Suppressor macrophage (primary cell): ENCODE measurements at places on chromosomes 3 and 15.
A peak's percentile ranks its signal among the peaks of the same experiment; 100 is the strongest.

DNA sequence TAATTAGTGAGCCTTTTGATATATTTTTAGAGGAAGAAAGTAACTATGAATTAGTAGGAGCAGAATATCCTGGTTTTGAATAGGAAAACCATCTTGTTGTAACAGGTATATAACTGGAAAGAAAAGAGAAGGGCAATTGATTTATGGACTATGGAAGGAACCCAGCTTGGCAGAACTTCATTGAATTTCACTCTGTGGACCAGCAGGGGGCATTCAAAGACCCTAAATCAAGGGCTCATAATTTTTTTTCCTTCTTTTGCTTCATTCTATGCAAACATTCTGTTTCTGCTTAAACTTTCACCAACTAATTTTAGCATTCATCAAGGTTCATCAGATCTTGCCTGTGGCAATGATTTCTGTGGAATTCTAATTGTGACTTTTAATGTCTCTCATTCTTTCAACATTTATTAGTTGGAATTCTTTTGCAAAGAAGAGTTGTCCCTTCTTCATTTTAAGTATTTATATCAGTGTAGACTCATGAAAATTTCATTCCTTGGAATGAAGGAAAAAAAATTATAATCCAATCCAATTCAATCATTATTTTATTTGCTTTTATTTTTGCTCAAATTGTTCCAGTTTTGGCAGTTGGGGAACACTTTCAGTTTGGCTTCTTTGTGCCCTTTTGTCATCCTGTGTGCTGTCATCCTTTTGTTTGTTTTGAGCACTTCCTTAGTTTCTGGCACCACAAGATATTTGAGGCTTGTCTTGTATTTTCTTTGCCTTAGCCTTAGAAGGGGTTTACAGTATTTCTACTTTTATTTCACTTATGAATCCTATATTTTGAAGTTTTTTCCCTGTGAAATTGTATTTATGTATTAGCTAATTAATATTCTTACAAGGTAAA, 30.4 kb downstream of the NXPE3 start:
- DNase-seq: peak; percentile 57

DNA sequence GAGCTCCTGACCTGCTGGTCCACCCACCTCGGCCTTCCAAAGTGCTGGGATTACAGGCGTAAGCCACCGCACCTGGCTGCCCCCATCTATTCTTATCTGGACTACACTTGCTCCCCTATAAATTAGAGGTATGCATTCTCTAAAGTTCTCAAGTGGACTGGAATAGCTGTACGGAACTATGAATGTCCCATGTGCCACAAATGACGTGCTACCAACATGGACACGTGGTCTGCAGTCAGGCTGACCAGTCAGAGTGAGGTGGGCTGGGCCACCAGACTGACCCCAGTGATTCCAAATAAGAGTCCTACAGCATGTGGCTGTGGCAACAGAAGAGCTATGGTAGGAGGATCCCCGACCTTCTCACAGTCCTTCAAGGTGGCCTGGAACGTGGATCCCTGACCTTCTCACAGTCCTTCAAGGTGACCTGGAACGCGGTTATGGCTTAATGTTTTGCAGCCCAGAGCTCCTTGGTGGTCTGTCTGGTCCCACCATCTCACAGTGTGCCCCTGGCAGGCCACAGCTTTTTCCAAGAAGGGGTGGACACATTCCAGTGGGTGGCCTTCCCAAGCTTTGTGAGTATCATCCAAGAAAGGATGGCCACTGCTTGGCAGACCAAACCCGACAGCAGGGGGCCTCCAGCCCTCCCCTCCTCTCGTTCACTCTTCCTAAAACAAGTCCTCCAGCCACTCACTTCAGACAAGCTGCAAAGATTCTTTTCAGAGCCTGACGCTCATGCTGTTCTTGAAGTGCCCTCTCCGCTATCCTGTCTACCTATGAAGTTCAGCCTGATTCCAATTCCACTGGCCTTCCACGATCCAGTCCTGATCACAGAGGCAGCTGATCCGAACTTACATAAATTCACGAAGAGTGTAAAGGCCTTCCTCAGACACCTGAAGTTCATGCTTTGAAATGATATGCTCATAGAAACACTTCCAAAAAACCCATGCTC, 4.4 kb downstream of the ADAMTS17 start:
- no peak for DNase-seq

DNA sequence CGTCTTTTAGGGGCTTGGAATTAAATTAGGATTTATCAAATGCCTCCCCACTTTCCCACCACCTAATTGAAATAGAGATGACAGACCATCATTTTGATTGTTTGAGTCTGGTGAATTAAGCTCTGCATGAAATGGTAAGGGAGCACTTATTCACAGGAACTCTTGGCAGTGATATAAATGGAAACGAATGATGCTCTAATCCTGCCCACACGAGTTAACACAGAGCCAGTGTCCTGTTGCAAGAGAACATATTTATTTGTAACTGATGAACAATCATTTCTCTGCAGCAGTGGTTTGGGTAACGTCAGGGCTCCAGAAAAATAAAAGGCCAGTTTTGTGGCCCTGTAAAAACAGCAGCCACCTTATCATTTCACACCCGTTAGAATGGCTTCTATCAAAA, 163.3 kb downstream of the FEZF2 start:
- peak; percentile 18 for DNase-seq

GRCh38 chr3:13197281-13197680, 124.1 kb upstream of the IQSEC1 start:
- DNase-seq: no peak

DNA sequence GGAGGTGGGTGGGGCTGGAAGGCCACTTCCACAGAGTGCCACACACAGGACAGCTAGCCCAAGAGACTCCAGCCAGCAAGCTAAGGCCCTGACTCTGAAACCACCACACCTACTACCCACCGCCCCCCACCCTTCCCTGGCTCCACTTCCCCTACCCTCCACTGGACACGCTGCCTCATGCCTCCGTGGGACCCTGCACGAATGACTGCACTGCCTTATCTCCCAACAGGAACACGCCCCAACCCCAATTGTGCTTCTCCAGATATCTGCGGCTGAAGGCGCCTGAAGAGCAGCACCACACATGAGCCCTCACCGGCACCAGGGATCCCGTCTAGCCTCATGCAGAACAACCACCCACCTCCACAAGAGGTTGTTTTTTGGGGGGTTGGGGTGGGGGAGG, 2.7 kb downstream of the LINGO1 start:
- no peak for DNase-seq

GRCh38 chr3:175659670-175660350, 800.7 kb downstream of the NAALADL2 start:
- DNase-seq: no peak

- no peak for DNase-seq
Measured at GRCh38 chr3:9897408-9898372, 5.0 kb upstream of the IL17RE start.

DNA sequence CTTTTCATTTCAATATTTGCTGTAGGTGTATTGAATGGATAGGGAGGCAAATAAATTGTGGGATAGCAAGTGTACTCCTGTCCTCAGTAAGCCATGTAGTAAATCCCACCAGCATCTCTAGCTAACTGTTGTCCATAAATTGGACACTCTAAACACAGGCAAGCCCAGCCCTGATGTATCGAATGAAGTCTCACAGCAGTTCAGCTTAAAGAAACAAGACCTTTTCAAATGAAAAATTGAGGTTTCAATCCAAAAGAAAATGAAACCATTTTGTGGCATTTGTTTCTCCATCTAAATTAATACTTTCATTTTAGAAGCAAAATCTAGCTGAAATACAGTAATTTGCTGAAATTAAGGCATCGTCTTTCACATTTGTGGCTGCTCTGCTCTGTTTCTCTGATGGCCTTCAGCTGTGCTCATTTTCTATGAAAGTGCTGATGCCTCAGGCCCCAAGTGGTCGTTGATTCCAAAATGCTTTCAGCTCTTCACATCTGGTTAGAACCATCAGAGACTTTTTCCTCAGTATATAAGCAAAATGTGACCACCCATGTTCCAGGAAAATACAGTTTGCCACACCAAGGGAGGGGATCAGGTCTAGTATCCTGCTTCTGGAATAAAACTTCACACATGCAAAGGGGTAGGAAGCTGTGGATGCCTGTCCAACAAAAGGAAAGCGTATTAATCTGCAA, 245.0 kb downstream of the ZMAT3 start:
- DNase-seq: no peak

DNA sequence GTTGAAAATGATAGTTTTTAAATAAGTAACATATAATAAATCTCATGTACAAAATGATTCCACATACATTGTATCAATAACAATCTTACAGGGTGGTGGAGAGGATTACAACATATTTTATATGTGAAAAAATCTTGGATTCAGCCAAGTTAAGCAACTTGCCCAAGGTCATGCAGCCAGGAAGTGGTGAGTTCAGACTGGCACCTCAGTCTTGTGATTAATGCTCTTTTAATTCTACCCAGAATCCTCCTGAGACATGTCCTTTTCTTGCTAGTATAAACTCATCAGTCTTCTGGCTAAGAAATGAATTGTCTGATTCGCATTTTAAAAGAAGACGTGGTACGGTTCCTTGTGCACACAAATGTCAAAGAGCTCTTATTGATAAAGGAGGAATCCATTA, 4.5 kb upstream of the MYRIP start:
- DNase-seq: no peak

DNA sequence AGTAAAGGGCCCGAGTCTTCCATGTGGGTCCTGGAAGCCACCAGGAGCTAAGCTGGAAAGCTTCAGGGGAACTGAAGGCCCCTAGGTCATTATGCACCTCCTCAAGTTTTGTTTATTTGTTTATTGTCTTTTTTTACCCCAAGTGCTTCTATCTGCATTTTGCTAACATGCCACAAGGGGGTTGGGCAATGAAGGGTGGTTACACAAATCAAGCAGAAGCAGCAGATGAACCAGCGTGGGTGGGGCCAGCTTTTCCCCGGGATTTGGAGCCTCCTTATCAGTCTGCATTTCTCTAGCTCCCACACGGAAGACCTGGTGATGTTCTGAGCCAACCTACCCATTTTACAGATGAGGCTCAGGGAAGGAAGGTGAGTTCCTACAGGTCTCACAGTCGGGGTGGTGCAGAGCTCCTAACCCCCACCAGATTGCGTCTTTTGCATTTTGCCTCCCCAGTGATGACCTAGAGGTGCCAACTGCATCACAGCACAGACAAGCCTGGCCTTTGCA, 16.8 kb downstream of the TMC3 start:
- DNase-seq: peak; percentile 30

DNA sequence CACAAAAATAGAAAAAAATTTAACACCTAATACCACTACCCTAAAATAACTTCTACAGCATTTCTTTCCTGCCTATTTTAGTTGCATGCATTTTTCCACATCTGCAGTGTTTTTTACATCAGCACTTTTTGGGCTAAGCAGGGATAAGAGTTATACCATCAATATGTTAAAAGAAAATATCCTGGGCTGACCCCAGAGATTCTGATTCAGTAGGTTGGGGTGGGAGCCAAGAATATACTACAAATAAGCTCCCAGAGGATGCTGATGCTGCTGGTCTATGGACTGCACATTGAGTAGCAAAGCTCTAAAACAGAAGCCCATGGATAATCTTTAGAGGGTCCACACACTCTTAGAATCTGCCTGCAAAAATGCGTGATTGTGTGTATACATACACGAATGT, 14.8 kb downstream of the FYCO1 start:
- DNase-seq: no peak

GRCh38 chr3:151625586-151625985, 108.1 kb upstream of the AADACL2 start:
- no peak for DNase-seq

DNA sequence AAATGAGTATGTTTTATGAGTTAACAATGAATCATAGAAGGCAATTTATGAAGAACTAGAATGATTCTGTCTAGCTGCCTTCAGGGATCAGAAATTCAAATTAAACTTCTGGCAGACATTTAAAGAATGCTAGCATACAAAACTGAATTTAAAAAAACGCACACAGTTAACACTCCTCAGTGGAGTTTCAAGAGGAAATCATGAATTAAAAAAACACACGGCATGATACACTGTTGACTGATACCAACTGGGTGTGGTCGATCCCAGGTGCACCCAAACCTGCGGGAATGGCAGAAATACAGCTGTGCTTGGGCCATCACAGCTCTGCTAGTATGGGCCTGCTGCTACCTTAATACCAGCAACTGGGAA, 526.0 kb downstream of the FOXP1 start:
- DNase-seq: no peak

DNA sequence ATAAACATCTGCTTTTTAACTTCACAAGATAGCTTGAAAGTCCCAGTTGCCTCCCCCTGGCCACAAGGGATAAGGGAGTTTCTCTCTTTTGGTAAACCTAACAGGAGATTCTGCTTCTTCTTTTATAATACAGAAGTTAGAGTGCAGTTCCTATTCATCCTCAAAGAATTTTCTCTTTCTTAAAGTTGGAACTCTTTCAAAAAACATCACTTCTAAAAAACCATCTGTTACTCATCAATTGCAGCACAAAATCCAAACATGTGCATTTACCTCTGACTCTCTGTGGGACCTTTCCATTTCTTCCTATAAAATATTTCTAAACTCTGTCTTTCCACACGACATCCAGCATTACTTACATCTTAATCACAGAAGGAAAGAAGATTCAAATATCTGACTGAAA, 5.1 kb downstream of the DPH6 start:
- no peak for DNase-seq

- DNase-seq: peak; percentile 56
Measured at GRCh38 chr15:50904211-50904610, 4.3 kb upstream of the AP4E1 start.

GRCh38 chr3:160185751-160186150, 39.5 kb upstream of the C3orf80 start:
- DNase-seq: no peak

DNA sequence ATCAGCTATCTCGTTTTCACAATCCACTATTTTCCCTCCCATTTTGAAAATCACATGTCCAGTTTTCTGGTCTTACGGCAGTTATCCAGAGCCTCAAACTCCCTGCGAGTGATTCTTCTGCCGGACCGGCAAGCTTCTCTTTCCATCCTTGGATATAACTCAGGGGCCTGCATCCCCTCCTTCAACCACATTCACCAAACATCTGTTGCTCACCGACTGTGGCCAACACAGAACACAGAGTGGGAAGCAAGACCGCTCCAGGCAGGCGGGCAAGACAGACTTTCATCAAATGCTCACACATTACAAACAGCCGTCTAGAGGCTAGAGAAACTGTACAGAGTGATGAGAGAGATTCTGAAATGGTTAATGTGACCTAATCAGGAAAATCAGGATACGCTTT, 7.6 kb upstream of the SLC12A8 start:
- DNase-seq: no peak

- DNase-seq: no peak
Measured at GRCh38 chr3:79843180-79843579, 75.4 kb upstream of the ROBO1 start.

DNA sequence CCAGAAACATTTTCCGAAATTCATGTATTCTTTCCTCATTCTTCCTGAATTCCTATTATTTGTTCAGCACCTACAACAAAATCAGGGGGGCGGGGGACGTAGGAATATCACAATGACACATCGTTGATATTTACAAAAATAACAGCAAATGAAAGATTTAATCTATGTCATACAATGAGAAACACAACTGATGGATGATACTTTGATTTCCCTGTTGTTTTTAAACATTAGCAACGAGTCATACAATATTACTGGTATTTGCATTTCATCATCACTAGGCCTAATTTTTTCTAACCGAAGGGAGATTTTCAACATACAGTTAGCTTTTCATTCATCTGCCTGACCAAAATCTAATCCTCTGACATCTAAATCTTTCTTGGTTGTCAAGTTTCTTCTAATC, 45.3 kb upstream of the INO80 start:
- no peak for DNase-seq
